Myocyte (in vitro differentiated cells): ENCODE measurements at places on chromosomes 1 and 21. TPM values are rescaled to one million over a fixed set of nuclear protein-coding genes. Genes with fewer than 3 reads are reported as not detected.

The LCK gene
- not detected in 2 replicates for total RNA-seq

The MAST2 gene
- 41.3 and 70.3 TPM in 2 replicates for total RNA-seq

The KCNK1 gene
- total RNA-seq: not detected in 2 replicates

The VHLL gene
- not detected in 2 replicates for total RNA-seq

The KNCN gene
- total RNA-seq: not detected in 2 replicates

The FLG2 gene
- not detected in 2 replicates for total RNA-seq

The EDN2 gene
- 0.73 TPM in 1 of 2 replicates, not detected in the other for total RNA-seq

The LYSMD1 gene
- 18.7 and 23.9 TPM in 2 replicates for total RNA-seq

The CACNA1S gene
- total RNA-seq: 57.2 and 58.9 TPM in 2 replicates

The TRABD2B gene
- total RNA-seq: not detected in 2 replicates

The WNT9A gene
- total RNA-seq: 6.5 and 10.6 TPM in 2 replicates

The MANEAL gene
- total RNA-seq: 10.6 and 10.8 TPM in 2 replicates

The RNU1-3 gene
- not detected in 2 replicates for total RNA-seq

The UBE2U gene
- total RNA-seq: not detected in 2 replicates

The GNG4 gene
- total RNA-seq: not detected in 2 replicates

The FCRL2 gene
- not detected in 2 replicates for total RNA-seq

The SMYD2 gene
- 19.6 and 20.0 TPM in 2 replicates for total RNA-seq

The CR1L gene
- total RNA-seq: not detected in 2 replicates

The ZFP69B gene
- 3.3 and 4.1 TPM in 2 replicates for total RNA-seq

The KCNJ15 gene
- 12.0 and 14.8 TPM in 2 replicates for total RNA-seq

The SLC1A7 gene
- total RNA-seq: 0.21 and 0.29 TPM in 2 replicates

The VWA5B1 gene
- not detected in 2 replicates for total RNA-seq

The TSACC gene
- not detected in 2 replicates for total RNA-seq

The PPFIA4 gene
- total RNA-seq: 122 and 180 TPM in 2 replicates

The NOTCH2 gene
- 52.0 and 55.7 TPM in 2 replicates for total RNA-seq
